ENCODE measurements at places on chromosomes 2 and 18.

GRCh38 chr2:3753561-3753960, 50.2 kb downstream of the DCDC2C start:
- DNase-seq: no peak

- no peak for DNase-seq
These were observed 348.9 kb downstream of the OSR1 start for GRCh38 chr2:19009510-19009909.

GRCh38 chr2:10599921-10600320, 89.9 kb downstream of the NOL10 start:
- DNase-seq: no peak

DNA sequence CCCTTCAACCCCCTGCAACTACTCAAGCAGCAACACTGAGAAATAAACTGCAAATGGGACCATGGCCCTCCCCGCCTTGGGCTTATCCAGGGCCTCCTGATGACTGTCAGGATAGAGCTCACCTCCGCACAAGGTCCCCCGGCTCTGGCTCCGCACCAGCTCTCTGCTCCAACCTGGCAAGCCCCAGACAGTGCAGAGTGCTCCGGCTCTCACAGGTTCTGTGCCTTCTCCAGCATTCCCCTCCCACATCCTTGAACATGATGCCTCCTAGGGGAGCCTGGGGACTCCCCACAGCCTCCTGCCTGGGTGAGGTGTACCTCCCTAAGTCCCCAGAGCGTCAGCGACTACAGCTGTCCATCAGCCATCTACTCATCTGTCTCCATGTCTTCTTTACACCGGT, 26.7 kb upstream of the NPAS2 start:
- DNase-seq: no peak

- DNase-seq: no peak
These were observed 318.0 kb downstream of the FIGN start for GRCh38 chr2:163417596-163418337.

GRCh38 chr2:155391613-155392130, 693.2 kb downstream of the KCNJ3 start:
- no peak for DNase-seq

DNA sequence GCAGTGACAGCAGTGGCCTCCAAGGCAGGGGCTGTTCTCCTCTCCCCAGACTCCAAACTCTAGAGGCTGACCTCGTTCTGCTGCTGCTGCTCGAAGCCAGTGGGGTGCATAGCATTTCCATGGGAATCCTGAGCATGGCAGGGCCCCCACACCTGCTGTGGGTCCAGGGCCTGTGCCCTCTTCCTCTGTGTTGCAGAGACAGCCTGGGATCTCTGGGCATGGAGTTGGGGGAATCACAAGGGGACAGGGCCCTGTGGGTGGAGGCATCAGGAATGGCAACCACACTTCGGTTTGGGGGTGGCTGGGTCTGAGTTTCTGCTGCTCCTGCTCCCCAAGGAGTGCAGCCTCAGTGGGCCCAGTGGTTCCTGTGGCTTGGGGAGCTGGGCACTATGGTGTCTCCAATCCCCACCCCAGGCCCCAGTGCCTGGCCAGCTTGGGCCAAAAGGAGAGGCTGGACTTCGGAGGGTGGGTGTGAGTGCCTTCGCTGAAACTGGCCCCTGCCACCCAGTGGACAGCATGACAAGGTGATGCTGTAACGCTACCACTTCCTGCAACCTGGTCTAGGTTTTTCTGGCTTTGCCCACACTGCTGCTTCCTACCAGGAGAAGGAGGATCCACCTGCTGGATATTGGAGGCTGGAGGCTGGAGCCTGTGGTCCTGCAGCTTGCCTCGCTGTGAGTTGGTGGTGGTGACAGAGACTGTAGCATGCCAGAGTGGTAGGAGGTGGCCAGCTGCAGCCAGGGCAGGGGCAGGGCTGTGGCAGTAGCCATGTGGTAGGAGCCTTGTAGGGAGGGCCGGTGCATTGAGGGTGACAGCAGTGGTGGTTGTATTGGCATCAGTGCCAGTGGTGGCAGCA, 56.6 kb downstream of the SOWAHC start:
- no peak for DNase-seq

DNA sequence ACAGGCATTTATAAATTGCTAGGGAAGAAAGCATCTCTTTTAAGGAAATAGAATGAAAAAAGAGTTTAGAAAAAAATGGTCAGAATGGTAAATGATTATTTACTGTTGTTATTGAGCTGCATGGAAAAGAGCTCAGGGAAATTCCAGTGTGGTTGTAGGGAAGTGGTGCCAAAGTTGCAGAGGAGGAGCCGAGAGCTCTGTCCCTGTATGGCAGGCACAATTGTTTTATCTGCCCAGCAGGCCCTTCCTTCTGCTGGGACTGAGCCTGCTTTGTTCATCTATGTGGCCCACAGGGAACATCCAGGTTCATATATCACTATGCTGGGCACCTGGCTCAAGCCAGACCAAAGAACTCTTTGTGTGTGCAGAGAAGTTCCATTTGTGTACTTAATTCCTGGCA, 80.8 kb upstream of the AGAP1 start:
- DNase-seq: no peak

- DNase-seq: peak; percentile 75
These were observed 101.6 kb downstream of the SPTBN1 start for GRCh38 chr2:54557601-54558187.

DNA sequence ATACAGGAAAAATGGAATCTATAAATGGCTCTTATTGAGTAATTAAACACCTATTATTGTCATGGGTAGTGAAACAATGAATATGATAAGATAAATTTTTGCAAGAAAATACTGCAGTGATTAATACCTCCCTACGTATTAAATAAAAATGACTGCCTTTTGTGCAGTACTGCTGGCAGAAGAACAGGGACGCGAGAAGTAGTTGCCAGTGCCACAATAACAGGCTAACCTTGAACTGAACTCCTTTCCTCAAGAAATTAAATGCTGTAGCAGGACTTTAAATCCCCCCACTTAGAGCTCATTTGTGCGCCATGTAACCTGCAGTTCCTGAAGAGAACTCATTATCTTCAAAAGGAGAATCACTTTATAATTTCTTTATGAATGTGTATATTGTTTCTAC, 24.6 kb downstream of the FIGN start:
- no peak for DNase-seq

- DNase-seq: no peak
These were observed 297.0 kb downstream of the BCL2 start for GRCh38 chr18:63022429-63023022.

DNA sequence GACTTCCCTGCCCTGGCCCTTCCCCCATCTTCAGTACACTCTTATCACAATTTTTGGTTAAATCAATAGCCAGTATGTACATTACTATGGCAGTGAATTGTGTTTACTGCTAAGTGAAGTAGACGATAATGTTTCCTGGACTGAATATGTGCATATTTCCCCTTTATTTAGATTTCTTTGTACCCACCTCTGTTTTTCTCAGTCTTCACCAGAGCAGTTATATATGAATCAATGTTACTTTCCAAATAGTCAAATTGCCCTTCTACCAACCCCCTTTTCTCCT, 97.1 kb upstream of the HS6ST1 start:
- DNase-seq: no peak

DNA sequence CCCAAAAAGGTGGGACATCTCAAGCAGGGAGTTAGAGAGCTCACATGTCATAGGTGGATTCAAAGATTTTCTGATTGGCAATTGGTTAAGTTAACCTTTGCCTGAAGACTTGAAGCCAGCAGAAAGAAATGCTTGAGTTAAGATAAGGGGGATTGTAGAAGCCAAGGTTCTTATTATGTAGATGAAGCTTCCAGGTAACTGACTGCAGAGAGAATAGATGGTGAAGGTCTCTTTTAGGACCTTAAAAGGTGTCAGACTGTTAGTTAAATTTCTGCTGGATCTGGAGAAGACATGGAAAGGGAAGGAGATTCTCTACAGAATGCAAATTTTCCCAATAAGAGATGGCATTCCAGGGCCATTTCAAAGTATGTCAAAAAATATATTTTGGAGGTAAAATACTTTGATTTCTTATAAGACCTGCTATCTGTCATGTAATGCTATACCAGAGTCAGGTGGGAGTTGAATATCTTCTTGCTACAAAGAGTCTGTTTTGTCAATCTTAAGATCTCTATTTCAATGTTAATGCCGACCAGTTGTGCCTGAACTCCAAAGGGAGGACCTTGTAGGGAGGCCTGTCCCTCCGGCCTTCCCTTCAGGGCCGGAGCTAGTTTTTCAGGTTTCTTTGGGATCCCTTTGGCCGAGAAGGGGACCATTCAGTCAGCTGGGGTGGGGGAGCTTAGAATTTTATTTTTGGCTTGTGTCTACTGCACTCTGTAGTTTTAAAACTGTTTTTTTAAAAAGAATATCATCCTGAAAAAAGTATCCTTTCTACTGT, 280.6 kb downstream of the PTGR3 start:
- no peak for DNase-seq

DNA sequence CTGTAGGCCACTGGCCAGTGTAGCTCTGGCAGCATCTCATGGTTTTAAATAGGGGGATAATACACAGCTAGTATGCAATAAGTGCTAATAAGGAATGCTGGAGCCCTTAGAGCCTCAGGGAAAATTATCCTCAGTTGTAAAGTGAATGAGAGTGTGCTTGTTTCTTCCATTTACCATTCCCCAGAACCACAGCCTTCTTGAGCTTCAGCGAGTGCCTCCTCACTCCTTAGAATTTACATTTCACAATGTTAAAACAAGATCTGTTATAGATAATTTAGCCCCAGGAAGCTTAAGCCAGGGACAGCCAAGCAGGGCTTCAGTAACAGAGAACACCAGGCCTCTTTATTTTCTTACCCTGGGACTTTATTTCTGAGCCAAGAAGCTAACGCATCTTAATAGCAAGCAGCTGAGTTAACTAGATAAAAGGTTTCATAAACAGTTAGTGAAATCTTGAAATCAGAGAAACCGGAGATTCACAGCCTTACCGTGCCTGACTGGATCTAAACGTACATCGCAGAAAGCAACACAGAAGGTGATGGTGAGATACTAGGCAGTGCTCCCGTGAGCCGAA, 535.2 kb downstream of the TDRD15 start:
- DNase-seq: no peak

GRCh38 chr18:62721839-62722795, 6.8 kb downstream of the PHLPP1 start:
- no peak for DNase-seq

- DNase-seq: no peak
These were observed 4.5 kb downstream of the SLC14A1 start for GRCh38 chr18:45728336-45729010.

DNA sequence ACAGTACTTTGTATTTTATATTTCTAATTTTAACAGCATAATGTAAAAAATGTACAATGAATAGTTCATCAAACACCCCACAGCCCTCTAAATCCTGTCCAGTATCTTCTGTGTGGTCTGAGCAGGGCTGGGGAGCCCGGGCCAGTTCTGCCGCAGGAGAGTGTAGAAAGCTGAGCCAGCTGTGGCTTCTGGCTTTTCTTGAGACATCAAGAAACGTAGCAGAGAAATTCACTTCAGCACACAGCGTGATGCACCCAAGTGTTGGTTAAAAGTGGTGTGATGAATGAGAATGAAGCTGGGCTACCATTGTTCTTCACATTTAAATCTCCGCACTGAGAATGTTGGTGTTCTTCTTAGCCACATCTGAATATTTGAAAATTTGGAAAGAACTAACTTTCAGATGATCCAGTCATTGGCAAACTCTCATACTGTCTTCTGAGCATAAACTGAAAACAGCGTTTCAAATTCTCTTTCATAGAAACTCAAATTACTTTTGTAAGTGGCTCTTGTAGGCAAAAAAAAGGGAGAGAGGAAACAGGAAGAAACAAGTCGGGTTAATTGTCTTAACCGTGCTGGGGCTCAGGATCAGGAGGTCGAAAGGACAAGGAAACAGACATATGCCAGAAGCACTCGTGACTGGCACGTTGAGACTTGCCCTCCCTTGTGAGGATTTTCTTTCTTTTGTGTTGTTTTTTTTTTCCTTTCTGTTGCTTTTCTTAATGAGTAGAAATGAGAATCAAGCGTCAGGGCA, 23.4 kb upstream of the TMEM87B start:
- DNase-seq: peak; percentile 56

- DNase-seq: no peak
These were observed 42.5 kb downstream of the TANC1 start for GRCh38 chr2:159010963-159011362.

DNA sequence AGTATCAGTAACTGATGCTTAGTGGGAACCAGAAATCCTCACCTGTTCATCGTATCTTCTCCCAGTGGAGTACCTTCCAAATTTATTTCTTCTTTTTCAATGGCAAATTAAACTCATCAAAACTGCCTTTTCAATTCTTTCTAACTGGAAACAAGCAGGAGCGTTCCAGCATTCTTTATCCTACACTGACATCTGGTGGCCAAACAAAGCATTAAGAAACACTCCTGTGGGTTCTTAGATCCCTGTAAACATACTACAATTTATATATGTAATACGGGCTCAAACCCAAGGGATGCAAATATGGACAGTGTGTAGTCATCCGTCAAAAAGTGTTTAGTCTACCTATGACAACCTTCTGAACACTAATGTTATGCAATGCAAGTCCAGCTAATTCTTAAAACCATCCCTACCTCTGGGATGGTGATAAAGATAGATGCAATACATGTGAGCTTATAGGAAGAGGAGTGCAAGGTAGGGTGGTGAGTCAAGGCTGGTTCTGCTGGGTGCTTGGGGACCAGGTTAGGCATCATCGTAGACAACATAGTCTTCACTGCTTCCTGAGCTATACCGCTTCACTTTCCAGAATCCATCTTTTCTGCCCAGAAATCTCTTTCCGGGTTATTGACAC, 375.0 kb downstream of the CTNNA2 start:
- DNase-seq: peak; percentile 17

- no peak for DNase-seq
These were observed 94.4 kb downstream of the MGAT5 start for GRCh38 chr2:134348239-134348638.

GRCh38 chr18:73669297-73669696, 478.3 kb downstream of the FBXO15 start:
- no peak for DNase-seq
